A549 (cell line): ENCODE measurements at places on chromosomes 12 and 14. TPM values are rescaled to one million over a fixed set of nuclear protein-coding genes. Genes with fewer than 3 reads are reported as not detected.

The CACNA2D4 gene
- polyA plus RNA-seq: not detected in 3 replicates

The NUAK1 gene
- polyA plus RNA-seq: 18.1 to 23.5 TPM (median 20.8 TPM) in 3 replicates

The CFAP73 gene
- 0.05 TPM in 1 of 3 replicates, not detected in the others for polyA plus RNA-seq

The GPR137C gene
- 0.14 to 0.27 TPM (median 0.22 TPM) in 3 replicates for polyA plus RNA-seq

The TTC6 gene
- polyA plus RNA-seq: 0.21 to 0.41 TPM (median 0.34 TPM) in 3 replicates

The SRP54 gene
- 70.2 to 73.8 TPM (median 70.8 TPM) in 3 replicates for polyA plus RNA-seq

The PCED1B gene
- 92.7 to 122 TPM (median 108 TPM) in 3 replicates for polyA plus RNA-seq

The SIX6 gene
- not detected in 3 replicates for polyA plus RNA-seq

The FKBP4 gene
- polyA plus RNA-seq: 123 to 140 TPM (median 137 TPM) in 3 replicates

The CCDC177 gene
- not detected in 3 replicates for polyA plus RNA-seq

DNA sequence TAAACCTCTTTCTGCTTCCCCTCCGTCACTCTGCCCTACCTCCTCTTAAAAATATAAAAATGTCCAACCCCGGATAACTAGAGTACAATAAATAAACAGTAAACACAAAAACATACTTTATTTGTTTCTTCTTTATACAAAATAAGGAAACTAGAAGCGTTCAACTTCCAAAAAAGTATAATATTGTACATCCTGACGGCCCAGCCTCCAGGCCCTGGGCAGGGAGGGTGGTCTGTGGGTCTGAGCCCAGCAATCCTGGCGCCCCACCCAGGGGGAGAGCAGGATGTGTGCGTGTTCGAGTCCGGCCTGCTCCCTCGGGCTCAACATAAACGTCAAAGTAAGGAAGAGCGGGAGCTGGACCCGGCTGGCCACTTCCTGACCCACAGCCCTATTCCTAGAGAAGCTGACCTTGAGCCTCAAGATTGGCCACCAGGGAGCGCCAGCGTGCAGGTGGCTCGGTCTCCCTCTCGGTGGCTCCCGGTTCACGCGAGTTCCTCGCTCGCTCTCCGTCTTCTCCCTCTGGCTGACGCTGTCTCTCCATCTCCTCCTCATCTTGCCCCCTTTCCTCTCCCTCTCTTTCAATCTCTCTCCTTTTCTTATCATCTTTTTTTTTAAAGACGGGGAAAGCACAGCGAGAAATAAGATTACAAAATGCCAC is 9.4 kb downstream of the LHX5 start:
- peak; percentile 76 for DNase-seq

GRCh38 chr14:37172024-37172869 is at the start of gene SLC25A21:
Gene SLC25A21, minus strand, starts transcription at chr14:37172606.
- DNase-seq: peak; percentile 91

GRCh38 chr14:74569387-74569786 is 42.6 kb downstream of the LTBP2 start:
- DNase-seq: no peak

DNA sequence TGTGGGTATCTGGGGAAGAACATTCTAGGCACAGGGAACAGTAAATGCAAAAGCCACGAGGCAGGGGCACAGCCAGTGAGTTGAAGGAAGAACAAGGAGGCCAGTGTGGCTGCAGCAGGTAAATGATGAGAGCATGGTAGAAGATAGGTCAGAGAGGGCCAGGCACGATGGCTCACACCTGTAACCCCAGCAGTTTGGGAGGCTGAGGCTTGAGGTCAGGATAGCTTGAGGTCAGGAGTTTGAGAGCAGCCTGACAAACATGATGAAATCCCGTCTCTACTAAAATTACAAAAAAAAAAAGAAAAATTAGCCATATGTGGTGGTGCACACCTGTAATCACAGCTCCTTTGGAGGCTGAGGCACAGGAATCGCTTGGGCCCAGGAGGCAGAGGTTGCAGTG is 86.7 kb upstream of the ESRRB start:
- DNase-seq: no peak

DNA sequence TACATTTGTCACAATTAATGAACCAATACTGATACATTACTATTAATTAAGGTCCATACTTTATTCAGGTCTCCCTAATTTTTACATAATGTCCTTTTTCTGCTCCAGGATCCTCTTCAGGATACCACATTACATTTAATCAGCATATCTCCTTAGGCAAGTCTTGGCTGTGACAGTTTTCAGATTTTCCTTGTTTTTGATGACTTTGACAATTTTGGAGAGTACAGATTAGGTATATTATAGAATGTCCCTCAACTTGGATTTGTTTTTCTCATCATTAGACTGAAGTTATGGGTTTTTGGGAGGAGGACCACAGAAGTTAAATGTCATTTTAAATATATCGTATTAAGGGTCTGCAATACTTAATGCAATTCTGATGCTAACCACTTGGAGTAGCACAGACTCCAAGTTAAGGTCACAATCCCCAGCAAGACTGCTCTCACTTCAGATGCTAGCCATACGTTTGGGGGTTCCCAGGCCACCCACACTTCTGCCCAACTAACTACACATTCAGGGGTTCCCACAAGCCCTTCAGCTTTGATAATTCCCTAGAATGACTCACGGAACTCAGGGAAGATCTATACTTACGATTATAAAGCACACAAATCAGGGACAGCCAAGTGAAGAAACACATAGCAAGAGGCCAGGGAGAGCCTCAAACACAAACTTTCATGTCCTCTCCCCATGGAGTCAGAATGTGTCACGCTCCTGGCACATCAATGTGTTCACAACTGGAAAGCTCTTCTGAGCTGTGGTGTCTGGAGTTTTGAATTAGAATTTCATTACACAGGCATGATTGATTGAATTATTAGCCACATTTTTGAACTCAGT is 17.0 kb upstream of the NUBPL start:
- DNase-seq: no peak

DNA sequence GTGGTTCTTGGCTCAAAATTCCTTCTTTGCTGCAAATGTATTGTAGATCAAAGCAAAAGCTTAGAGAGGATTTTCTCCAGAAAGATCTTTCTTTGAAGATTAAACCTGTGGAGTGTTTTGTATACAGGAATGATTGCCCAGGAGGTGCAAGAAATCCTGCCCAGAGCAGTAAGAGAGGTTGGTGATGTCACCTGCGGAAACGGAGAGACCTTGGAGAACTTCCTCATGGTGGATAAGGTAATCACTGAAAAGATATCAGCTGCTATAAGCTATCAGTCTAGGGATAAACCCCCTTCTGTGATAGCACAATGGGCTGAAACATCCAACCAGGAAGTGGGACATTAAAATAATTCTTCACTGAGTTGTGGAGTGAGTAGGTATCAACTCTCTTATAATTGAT is 85.7 kb downstream of the MYRFL start:
- no peak for DNase-seq

DNA sequence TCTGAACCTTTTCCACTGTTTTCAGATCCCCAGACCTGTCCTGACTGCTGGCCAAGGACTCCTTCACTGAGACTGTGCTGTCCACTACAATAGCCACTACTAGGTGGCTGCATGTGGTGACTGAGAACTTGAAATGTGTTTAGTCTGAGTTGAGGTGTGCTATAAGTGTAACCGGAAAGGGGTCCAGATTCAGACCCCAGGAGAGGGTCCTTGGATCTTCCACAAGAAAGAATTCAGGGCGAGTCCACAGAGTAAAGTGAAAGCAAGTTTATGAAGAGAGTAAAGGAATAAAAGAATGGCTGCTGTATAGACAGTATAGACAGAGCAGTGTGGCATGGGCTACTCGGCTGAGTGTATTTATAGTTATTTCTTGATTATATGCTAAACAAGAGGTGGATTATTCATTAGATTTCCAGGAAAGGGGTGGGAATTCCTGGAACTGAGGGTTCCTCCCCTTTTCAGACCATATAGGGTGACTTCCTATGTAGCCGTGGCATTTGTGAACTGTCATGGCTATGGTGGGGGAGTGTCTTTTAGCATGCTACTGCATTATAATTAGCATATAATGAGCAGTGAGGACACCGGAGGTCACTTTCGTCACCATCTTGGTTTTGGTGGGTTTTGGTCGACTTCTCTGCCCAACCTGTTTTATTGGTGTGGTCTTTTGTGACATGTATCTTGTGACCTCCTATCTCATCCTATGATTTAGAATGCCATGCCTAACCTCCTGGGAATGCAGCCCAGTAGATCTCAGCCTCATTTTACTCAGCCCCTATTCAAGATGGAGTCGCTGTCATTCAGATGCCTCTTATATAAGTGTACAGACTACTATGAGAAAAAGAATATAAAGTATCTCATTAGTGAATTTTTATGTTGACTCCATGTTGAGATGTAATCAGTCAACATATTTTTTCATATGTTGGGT is 70.0 kb upstream of the SRSF5 start:
- no peak for DNase-seq

DNA sequence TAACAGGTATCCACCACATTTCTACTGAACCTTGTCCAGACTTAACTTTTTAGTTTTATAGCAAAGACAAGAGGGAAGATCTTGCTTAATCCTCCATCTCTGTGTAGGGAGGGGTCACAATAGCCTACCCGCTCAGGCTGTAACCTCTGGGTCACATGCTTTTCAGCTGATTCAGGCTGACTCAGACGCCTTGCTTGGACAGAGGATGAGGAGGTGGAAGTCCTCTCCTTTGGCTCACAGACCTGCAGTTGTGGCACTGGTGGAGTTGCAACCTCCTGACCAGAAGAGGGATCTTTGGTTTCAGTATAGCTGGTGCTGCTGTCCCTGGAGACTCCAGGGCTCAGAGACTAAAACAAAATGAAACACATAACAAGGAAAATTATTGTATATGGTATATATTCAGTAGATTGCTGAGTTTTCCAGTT is 16.2 kb downstream of the ACIN1 start:
- peak; percentile 83 for DNase-seq

GRCh38 chr12:100474617-100475016 is 951 bp downstream of the NR1H4 start:
- no peak for DNase-seq

DNA sequence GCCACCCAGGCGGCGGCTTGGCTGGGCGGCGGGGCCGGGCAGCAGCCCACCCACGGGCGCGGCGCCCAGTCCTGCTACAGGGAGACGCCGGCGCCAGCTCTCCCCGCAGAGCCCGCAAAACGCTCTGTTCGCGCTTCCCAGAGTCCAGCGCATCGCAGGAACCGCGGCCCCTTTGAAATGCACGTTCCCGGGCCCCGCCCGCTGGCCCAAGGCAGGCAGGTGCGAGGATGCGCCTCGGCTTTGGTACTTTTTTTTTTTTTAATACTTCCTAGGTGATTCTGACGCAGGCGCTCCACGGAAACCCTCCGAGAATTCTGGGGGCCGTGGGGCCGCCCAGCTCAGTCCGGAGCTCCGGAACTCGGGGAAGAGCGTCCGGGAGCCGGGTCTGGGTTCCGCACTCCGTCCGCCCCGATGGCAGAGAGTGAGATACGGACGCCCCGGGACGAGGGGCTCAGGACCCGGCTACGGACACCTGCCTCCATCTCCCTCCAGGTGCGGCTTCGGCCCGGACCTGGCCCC is 483 bp downstream of the POC1B start:
- peak; percentile 50 for DNase-seq

DNA sequence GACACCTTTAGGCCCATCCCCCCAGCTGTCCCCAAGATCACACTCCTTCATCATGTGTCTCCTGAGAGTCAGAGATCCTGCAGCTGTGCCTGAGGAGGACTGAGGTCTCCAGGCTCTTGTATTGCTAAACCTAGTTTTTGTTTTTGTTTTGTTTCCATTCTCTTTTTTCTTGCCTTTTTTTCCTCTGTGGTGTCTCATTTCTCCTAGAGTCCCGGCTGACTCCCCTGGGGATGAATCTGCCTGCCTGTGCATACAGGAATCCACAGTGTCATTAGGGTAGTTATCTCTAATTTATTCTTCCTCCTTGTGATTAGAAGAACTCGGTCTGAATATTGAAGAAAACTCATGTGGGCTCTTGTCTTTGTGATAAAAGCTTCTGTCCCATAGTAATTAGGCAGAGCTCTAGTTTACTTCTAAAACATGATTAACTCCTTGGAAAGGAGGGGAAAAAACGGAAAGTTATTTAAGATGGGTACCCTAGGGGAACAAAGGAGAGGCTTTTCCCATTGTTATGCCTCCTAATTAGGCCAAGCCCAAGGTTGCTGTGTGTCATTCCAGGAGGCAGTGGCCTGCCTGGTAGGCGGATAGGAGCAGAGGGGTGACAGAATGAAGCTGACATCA is 343.2 kb downstream of the ZFP36L1 start:
- no peak for DNase-seq

GRCh38 chr14:42322531-42323284 is 716.0 kb downstream of the LRFN5 start:
- DNase-seq: no peak

DNA sequence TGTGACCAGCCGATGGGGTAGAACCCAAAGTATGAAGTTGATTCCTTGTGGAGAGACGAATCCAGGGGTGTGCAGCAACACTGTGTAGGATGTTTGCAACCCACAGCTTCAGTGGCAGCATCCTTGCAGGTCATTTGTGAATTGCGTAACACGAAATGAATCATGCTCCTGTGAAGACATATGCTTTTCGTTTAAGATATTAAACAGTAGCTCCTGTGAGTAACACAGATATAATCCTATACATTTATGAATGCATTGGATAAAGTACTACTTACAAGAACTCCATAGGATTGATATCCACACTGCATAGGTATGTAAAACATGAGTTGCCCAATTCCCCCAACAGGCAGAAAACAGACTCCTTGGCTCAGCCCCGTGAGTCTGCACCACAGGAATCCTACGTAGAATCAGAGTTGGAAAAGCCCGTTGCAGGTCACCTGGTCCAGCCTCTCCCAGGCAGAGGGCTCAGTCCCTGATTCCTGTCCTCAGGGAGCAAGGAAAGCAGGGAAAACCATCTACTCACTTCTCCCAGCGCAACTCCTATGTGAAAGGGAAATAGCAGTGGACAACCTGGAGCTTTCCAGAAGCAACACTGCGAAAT is 75.8 kb downstream of the GPATCH2L start:
- DNase-seq: no peak

DNA sequence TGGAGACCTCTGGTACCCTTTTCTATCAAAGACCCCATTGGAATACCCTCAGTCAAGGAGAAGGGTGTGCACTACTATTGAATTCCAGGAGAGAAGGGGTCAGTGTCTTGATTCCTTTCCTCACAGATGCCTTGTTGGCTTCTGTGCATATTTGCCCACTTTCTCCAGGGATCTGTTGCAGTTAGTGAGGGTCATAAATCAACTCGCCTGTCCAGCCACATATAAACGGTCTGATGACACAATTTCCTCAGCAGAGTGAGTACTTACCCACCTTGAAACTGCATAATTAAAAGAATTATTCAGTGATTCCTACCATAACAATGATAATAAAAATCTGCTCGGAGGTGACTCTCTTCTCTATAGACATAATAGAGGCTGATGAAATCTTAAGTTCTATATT is 13.9 kb upstream of the DCD start:
- DNase-seq: no peak

DNA sequence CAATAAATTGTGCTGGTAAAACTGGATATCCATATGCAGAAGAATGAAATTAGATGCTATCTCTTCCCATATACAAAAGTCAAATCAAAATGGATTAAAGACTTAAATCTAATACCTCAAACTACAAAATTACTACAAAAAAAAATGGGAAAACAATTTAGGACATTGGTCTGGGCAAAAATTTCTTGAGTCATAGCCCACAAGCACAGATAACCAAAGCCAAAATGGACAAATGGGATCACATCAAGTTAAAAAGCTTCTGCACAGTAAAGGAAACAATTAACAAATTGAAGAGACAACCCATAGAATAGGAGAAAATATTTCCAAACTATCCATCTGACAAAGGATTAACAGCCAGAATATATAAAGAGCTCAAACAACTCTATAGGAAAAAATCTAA is 264.6 kb downstream of the NUAK1 start:
- no peak for DNase-seq
